HTR-8/SVneo (cell line): ENCODE measurements at places on chromosomes 12 and 14.

DNA sequence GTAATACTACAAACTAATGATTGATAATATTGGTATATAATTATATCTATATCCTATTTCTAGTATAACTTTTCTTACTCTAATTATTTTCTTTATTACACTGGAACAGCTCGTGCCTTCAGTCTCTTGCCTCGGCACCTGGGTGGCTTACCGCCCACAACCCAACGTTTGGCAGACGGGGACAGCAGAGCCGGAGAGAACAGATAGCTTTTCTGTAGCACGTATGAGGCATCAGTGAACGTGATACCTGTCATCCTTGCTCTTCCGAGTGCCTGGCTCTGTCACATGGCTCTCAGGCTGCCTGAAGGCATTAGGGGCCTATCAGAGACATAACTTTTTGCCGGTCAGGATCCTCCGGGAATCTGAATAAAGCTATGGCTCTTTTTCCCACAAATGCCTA, 5.5 kb downstream of the PUS1 start:
- DNase-seq, result no peak

DNA sequence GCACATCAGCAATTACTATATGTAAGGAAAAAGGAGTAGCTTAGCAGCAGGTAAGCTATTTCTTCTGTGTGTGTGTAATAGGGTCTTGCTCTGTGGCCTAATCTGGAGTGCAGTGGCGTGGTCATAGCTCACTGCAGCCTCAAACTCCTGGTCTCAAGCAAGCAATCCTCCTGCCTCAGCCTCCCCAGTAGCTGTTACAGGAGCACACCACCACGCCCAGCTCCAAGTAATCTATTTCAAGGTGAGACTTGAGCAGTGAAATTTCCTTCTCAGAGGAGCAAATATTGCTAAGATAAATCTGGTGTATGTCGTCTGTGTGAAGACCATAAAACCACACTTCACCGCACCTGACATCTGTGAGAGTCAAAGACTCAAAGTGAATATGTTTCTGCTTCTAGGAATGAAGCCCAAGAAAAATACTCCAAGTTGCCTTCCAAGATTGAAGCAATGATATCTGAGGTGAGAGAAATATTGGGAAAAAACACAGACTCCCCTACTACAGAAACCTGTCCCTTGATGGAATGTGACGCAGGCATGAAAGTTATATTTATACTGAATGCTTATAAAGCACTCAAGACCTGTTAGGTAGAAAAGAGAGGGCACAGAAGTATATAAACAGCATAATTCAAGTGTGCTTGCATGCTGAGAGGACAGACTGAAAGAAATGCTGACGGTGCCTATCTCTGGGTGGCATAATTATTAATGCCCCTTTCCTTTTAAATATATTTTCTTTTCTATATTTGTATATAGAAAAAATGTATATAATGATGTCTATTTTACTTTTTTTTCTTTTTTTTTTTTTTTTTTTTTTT, 2.5 kb upstream of the SELPLG start:
- no peak for DNase-seq

- no peak for DNase-seq
Observed at GRCh38 chr12:55982319-55982936, 8.6 kb downstream of the RAB5B start.

GRCh38 chr14:89565607-89566006, 148.6 kb upstream of the FOXN3 start:
- no peak for DNase-seq

DNA sequence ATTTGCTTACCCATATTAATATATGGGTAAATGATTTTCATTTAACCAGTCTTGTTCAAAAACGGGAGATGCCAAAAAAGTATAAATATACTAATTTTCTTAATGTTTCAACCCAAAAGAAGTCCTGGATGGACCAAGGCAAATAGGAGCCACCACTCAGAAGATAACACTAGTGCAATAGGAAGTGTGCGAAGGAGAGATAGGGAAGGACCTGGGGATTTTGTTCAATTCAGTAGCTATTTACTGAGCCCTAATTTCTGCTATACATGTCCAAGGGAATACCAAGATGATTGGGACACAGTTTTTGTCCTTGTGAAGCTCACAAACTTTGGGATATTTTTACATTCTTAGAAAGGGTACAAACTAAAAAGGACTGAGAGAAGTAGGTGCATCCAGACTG, 1.5 kb downstream of the CMAS start:
- no peak for DNase-seq
